CD8-positive, alpha-beta memory T cell (primary cell): ENCODE measurements at places on chromosomes 3 and 15.

DNA sequence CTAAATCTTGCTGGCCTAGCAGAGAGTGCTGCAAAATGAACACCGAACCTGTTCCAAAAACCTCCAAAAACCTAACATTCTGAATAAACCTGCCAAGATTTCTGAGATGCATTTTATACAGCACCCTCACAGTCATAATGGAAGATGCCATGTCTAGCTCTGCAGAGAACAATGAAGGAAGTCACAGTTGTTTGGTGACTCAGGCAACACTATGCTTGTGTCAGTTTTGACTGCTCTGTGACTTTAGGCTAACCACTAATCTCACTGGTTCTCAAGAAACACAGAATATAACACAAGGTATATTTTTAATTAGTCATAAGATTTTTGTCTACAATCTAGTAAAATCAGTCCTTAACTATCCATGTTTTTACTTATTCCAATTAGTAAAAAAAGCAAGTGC lies 606.6 kb downstream of the TBL1XR1 start:
- DNase-seq = no peak

DNA sequence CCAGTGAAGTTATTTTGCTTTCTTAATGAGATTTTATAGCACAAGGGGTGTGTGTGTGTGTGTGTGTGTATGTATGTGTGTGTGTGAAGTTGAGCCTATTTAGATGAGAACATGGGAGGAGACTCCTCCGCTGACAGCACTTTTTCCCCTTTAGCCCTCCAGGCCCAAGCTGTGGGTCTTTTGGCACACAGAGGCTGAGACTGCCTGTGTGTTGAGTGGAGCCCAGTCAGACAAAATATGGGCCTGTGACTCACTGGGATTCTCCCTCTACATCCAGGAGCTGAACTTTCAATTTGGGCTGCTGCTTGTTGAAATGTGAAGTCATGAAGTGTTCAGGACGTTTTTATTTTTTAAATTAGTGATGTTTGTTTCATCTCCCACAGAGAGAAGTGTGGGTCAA lies 108.0 kb downstream of the MFSD1 start:
- no peak for DNase-seq

DNA sequence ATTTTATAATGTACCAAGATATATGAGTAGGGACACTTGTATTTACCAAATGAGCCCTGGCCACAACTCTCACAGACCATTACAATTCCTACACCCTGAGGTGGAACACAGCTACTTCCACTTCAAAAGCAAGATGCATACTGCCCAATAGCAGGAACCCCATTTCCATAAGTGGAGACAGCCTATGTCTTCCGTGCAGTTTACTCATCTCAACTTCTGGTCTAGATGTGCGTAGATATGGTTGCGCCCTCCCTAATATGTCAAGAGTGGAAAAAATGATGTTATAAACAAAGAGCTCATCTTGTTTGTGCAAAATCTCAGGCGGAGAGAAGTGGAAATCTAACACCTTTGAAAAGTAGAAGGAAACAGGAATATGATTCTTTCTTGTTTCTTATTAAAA lies 44.6 kb downstream of the RAB27A start:
- no peak for DNase-seq

DNA sequence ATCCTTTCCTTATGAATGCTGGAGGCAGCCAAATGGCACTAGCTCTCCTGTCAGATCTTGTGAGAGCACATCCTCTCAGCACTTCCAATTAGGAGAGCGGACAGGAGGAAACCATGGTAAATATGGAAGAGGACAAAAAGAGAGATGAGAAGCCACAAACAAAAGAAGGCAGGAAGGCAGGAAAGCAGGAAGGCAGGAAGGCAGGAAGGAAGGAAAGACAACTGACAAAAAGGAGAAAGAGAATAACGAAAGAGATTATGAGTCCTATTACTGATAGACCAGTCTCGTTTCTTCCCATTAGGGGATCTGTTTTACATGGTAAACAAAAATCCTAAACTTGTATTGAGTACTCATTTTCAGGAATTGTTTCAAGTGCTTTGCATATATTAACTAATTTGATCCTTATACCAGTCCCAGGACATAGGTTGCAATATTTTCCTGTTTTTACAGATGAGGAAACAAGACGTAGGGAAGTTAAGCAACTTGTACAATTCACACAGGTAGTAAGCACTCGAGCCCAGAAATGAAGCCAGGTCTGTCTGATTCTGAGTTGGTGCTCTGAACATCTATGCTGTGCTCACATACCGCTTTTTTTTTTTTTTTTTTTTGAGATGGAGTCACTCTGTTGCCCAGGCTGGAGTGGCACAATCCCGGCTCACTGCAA lies 4.2 kb downstream of the BCL2A1 start:
- DNase-seq = no peak

- no peak for DNase-seq
Observed at GRCh38 chr3:48423241-48423882, 6.5 kb downstream of the PLXNB1 start.

DNA sequence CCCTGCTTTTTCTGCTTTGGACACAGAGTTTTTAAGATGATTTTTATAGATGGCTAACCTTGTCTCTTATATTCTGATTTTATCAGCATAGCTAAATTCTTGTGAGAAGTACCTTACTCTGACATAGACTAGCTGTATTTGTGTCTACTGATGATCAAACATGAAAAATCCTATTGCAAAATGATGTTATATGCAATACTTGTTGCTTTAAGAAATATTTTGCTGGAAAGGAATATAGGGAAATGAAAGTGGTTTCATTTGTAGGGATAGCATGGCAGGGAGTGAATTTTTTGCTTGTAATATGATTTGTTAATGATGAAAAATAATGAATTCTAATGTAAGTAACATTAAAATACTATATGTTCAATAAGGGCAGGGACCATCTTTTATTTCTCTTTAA lies 35.9 kb downstream of the CFAP91 start:
- no peak for DNase-seq

- DNase-seq = no peak
Observed at GRCh38 chr3:17065315-17065714, 180.6 kb downstream of the PLCL2 start.

DNA sequence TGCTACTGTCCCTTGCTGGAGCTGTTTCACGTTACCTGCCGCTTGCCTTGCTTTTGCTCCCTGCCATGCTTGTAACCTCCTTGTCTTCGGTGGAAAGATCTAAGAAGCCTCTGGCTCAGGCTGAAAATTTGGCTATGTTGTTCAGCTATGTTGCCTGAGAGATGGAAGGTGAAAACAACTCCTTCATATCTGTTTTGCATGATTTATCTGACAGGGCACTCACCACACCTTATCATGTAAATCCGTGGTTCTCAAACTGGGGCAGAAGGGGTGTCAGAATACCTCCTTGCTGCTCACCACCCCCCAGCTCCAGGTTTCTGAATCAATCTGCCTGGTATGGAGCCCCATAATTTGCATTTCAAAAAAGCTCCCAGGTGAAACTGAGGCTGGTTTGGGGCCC lies 6.5 kb upstream of the CORO2B start:
- DNase-seq = no peak

GRCh38 chr15:22979238-22980188 lies 655 bp downstream of the CYFIP1 start:
- no peak for DNase-seq

- DNase-seq = no peak
Observed at GRCh38 chr3:65303431-65303830, 615.6 kb upstream of the ADAMTS9 start.

DNA sequence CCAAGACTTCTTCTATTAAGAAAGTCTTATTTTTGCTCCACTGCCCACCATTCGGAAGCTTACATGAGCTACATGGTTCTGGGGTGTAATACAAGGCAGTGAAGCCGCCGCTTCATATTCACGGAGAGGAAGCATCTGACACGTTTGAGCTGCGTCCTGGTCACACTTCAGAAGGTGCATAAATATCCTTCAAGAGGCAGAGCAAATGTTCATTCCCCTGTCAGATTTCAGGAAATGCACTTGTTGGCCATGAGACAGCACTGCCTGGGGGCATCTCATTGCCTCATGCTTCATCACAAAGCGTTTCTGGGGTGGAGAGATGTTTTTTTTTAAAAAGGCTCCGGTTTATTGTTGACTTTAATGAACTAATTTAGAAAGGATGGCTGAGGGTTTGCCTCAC lies 119.9 kb downstream of the CADPS start:
- no peak for DNase-seq

- DNase-seq = no peak
Observed at GRCh38 chr3:11455956-11456355, 183.8 kb downstream of the ATG7 start.

DNA sequence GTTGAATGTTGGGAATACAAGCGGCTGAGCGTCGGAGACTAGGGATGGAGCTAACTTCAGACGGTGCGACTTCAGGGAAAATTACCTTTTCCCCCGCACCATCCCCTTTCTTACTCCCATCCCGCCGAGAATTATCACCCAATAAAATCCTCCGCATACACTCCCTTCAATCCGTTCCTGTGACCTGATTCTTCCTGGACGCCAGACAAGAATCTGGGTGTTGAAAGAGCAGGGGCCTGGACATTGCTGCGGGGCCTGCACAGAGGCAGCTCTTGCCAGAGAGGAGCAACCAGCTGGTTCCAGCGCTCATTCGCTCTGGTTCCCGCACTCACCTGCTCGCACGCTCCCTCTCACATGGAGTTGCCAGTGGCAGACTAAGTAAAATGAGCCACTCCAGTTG lies 241.9 kb downstream of the ALCAM start:
- DNase-seq = no peak

DNA sequence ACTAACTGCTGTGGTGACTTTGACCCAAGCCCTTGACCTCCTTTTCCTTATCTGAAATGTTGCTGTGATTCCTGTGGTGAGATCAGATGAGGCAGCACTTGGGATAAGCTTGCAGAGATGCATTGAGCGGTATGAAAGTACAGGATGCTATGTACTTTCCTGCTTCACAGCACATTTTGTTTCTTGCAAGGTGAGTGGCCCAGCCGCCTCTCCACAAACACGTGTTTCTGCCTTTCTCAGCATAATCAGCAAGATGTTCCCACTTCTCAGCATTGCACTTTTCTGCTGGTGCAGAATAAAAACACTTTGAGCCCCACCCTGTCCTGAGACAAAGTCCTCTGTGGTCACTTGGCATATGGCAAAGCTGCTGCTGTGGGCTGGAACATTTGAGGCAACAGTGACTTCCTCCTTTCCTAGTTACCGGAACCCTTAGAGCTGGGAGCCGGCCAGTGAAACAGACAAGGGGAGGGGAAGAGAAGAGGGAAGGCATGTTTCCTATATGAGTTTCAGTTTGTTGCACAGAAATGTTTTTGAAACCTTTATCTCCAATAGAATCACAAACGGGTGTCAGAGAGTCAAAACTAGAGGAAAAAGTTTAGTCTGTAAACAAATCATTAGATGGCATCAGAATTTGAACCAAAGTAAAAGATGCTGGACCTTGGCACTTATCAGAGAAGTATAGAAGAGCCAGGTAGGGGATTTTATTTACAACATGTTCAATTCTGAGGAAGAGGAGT lies 5.0 kb downstream of the NUDT16 start:
- DNase-seq = no peak

GRCh38 chr3:135161425-135161824 lies 366.4 kb downstream of the EPHB1 start:
- no peak for DNase-seq

DNA sequence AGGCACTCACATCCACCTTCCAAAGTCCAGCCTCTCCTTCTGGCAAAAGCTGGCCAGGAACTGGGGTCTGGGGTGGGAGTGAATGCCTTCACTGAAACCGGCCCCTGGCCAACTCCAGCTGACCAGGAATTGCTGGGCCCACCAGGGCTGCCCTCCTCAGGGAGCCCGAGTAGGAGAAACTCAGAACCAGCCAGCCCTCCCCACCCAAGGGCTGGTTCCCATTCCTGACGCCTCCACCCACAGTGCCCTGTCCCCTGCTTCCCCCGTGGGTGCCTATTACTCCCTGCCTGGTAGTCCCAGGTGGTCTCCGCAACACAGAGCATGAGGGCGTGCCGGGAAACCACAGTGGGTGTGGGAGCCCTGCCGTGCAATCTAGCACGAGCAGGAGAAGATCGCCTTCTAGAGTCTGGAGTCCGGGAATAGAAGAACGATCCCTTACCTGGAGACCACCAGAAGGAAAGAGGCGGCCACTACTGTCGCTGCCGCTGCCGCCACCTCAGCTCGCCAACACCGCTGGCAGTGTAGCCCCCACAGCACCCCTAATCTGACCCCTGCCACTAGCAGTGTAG lies 178.8 kb downstream of the POTEB3 start:
- DNase-seq = no peak

DNA sequence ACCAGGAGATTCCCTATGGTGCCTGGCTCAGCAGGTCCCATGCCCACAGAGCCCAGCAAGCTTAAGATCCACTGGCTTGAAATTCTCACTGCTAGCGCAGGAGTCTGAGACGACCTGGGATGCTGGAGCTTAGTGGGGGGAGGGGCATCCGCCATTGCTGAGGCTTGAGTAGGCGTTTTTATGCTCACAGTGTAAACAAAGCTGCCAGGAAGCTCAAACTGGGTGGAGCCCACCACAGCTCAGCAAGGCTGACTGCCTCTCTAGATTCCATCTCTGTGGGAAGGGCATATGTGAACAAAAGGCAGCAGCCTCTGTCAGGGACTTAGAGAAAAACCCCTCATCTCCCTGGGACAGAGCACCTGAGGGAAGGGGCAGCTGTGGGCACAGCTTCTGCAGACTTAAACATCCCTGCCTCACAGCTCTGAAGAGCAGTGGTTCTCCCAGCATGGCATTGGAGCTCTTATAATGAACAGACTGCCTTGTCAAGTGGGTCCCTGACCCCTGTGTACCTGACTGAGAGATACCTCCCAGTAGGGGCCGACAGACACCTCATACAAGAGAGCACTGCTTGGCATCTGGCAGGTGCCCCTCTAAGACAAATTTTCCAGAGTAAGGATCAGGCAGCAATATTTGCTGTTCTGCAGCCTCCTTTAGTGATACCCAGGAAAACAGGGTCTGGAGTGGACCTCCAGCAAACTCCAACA lies 231.5 kb upstream of the SETMAR start:
- no peak for DNase-seq

- no peak for DNase-seq
Observed at GRCh38 chr3:48503401-48504050, 448 bp downstream of the SHISA5 start.

GRCh38 chr15:83077491-83078230 lies 10.6 kb upstream of the BTBD1 start:
- no peak for DNase-seq

- no peak for DNase-seq
Observed at GRCh38 chr3:116950301-116951055, 240.9 kb downstream of the TUSC7 start.

- no peak for DNase-seq
Observed at GRCh38 chr3:73136941-73137340, 75.5 kb downstream of the EBLN2 start.

- no peak for DNase-seq
Observed at GRCh38 chr3:155161640-155162292, 81.6 kb downstream of the MME start.

GRCh38 chr15:64507293-64507802 lies 47.0 kb downstream of the ZNF609 start:
- no peak for DNase-seq

- no peak for DNase-seq
Observed at GRCh38 chr3:127729556-127730056, 56.9 kb downstream of the ABTB1 start.

GRCh38 chr3:47617086-47618010 lies 38.7 kb upstream of the CSPG5 start:
- DNase-seq = no peak
